NCI-H2081 (cell line): ENCODE measurements at places on chromosomes 5 and 9.

- no peak for DNase-seq
Measured at GRCh38 chr5:39765366-39765765, 340.6 kb upstream of the DAB2 start.

DNA sequence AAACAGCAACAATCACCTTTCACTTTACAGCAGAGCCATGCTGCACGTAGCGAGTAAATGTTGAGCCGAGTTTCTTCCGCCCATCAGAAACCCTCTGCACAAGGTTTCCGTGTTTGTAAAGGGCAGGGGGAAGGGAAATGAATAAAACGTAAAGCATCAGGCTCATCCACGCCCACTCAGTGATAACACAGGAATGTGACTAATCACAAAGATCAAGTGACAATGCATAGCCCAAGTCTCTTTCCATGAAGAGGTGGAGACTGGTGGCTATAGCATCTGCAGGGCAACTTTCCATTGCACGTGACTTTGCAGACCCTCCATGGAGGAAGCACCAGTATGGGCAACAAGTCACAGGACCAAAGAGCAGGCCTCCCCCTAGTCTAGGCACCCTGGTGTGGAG, 56.6 kb downstream of the CAMSAP1 start:
- DNase-seq = no peak

GRCh38 chr5:66882606-66883227, 286.5 kb downstream of the MAST4 start:
- no peak for DNase-seq

DNA sequence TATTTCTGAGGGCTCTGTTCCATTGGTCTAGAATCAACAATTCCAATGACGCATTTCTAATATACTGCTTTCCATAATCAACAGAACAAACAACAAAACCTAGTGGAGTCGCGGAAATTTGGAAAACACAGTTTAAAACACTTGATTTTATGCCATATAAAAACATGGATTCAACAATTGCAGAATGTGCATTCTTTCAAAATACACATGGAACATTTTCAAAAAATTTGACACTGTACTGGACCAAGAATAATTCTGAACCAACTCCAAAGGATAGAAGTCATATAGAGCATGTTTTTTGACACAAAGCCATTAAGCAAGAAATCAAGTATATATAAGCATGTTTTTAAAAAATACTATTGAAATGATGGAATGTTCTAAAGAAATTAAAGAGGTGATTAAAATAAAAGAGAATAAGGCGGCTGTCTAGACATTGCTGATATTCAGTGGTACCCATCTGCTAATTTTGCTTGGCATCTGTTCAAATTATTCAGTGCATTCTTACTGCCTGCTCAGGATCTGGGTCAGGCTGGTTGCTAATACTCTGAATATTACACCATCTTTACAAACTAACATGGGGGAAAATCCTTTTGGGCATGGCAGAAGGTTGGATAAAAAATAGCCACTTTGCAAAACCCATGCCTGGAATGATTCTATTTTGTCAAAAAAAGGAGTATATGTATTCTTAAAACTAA, 221.3 kb downstream of the NPR3 start:
- no peak for DNase-seq

GRCh38 chr9:97504381-97505216, 3.1 kb downstream of the TMOD1 start:
- no peak for DNase-seq

DNA sequence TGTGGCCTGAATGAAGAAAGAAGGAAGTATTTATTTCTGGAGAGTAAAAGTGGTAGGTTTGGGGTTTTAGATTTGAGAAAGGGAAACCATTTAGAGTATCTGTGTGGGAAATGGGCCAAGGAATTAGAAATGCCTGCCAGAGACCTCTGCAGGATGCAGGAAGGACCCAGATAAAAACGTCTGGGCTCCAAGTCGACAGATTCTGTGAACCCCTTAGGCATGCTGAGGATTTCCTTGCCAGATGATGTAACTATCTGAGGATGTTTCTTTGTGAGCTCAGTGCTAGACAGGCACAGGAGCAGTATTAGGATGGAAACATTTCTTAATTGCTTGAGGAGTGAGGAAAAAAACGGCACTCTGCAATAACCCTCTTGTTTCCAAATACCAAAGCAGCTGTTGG, 251.8 kb upstream of the DMRT1 start:
- DNase-seq = no peak

GRCh38 chr9:135811801-135812200, 95.5 kb downstream of the CAMSAP1 start:
- DNase-seq = peak; percentile 49

DNA sequence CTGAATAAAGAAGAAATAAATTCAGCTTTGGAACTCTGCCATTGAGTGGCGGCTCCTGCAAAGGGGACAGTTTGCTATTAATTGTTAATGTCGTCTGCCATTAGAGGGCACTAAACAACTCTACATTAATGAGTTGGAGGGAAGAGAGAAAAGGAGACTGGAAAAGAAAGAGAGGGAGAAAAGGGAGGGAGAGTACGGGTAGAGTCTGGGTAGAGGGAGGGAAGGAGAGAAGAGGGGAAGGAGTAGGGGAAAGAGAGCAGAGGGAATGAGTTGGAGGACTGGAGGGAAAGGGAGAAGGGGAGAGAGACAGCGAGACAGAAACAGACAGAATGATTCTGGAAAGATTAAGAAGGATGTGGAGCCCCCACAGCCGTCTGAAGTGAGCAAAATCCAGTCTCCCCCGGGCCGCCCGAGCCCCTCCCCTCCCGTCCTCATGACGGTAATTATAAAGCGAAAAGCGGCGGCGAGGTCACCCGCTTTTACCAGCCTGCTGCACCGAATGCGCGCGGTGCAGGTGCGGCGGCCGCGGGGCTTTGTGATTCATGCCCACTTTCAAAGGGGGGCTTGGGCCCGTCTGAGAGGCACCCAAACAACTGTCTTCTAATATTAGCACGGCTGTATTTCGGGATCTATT, 1.9 kb upstream of the FST start:
- DNase-seq = peak; percentile 44

DNA sequence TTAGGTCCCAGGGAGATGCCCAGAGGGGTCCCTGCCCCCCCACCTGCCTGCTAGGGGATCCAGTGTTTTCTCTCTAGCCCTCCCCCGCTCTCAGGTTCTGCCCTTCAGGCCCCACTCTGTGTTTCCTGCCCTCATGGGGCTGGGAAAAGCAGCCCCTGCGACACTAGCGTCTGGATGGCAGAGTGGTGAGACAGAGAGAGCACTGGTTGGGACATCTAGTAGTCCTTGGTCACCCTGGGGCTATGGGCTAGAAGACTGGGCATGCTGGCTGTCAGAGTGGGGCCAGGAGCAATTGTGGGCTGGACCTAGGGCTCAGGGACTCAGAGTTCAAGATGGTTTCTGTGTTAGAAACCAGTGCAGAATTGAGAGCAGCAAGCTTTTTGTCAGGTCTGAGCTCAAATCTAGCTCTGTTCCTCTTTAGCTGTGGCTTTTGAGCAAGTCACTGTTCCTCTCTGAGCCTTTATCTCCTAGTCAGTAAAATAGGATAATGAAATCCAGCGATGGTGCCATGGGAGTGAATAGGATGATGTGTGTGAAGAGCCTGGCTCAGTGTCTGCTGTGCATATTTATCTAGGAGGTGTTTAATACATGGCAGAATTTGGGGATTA, 39.0 kb downstream of the RGS3 start:
- no peak for DNase-seq

- no peak for DNase-seq
Measured at GRCh38 chr5:94540856-94541494, 77.4 kb downstream of the KIAA0825 start.

- no peak for DNase-seq
Measured at GRCh38 chr9:15079989-15080388, 169.8 kb upstream of the FREM1 start.

- DNase-seq = peak; percentile 96
Measured at GRCh38 chr5:147782110-147783028, at the start of gene JAKMIP2. JAKMIP2 (minus strand) TSS chr5:147782728; CDS start chr5:147671806, 110,922 bp downstream.

- no peak for DNase-seq
Measured at GRCh38 chr5:112290691-112291090, 128.4 kb downstream of the EPB41L4A start.

DNA sequence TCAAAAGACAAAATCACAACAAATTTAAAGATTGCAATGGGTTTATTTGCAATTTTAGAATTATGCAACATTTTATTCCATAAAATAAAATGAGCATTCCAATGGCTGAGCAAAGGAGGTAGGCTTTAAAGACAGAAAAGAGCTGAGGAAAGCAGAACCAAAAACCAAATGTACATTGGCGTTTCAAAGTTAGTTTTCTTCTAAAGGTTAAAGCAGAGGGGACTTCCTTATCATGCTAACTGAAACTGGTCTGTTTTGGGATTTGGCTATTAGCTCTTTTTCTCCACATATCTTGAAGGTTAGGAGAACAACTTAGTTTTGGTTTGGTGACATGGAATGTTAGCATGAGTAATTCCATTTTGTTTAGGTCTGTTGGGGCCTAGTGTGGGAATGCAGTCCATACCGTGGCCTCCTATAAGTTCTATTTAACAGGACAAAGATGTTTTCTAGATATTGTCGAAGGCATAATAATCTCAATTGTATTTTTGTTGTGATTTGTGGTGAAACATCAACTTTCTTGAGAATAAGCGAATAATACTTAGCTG, 20.3 kb downstream of the DCP2 start:
- no peak for DNase-seq

GRCh38 chr9:6051511-6051950, 36.1 kb upstream of the RANBP6 start:
- DNase-seq = no peak

DNA sequence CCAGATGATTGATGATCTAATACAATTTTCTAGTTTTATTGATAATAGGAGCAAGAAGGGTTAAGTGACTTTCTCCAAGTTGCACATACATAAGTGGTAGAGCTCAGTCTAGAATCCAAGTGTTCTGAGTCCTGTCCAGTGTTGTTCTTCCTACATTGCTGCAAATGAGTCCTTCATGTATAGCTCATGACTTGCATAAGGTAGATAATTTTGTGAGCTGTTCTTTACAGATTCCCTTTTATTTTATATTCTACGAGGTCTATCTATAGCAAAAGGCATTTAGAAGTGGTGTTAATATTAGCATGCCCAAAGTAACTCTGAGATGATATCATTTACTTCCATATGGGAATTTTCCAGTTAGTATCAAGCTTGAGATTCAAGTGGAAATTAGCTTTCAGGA, 20.0 kb downstream of the MRPS30 start:
- DNase-seq = no peak

DNA sequence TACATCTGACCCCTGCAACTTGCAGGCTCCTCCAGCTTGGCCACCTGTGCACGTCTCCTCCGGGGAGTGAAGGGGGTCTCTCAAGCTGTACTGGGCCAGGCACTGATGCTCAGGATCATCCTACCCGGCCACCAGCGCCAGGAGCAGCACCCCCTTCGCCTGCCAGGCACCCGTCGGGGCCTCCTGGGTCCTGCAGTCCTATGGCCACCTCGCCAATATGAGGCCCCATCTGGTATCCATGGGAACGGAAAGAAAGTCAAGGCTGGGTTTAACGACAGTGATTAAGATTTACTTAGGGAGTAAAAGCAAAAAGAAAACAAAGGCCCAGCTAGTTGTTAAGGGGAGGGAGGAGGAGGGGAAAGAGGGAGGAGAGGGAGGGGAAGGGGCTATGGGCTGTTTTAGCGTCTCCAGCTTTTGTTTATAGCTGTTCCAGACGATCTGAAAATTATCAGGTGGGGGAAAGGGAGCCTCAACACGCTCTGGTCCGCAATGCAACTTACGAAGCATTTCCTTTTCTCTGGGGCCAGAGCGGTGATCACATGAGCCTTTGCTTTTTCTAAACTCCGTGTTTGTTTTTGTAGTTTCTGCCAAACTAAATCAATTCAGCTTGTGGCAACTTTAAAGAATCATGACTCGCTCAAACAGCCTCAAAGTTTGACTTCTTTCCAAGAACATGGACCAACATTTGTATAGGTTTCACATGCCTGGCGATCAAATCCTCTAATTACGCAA, 132.4 kb downstream of the ROR2 start:
- DNase-seq = no peak

GRCh38 chr5:130871346-130872086, 293.5 kb downstream of the HINT1 start:
- peak; percentile 0 for DNase-seq

GRCh38 chr9:128094950-128095544, 27.0 kb downstream of the SLC25A25 start:
- DNase-seq = no peak

- DNase-seq = no peak
Measured at GRCh38 chr9:117425566-117425965, 10.7 kb upstream of the ASTN2 start.

DNA sequence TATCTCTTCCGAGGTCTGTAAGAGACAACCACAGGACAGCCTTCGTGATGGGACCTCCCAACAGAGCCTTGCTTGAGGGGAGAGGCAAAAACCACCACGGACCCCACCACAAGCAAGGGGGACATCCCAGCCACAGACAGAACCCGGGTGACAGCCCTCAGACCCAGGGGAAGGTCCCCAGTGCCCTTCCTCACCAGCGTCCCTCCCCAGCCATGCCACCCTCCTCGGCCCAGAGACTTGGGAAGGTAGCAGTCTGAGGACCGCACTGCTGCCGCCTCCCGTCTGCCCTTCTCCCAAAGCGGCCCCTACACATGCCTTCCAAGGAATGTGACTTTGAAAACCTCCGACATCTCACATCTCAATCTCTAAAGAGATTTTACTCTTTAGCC, 13.4 kb downstream of the IPPK start:
- DNase-seq = no peak

- no peak for DNase-seq
Measured at GRCh38 chr9:70888471-70888870, 232.9 kb downstream of the TRPM3 start.

GRCh38 chr9:93903886-93904648, 51.1 kb downstream of the BARX1 start:
- DNase-seq = no peak

GRCh38 chr5:122195802-122196394, 66.6 kb downstream of the ZNF474 start:
- DNase-seq = peak; percentile 22

GRCh38 chr9:72728031-72728770, 206.8 kb downstream of the TMC1 start:
- no peak for DNase-seq

- DNase-seq = no peak
Measured at GRCh38 chr9:91915524-91916263, 34.3 kb downstream of the ROR2 start.

DNA sequence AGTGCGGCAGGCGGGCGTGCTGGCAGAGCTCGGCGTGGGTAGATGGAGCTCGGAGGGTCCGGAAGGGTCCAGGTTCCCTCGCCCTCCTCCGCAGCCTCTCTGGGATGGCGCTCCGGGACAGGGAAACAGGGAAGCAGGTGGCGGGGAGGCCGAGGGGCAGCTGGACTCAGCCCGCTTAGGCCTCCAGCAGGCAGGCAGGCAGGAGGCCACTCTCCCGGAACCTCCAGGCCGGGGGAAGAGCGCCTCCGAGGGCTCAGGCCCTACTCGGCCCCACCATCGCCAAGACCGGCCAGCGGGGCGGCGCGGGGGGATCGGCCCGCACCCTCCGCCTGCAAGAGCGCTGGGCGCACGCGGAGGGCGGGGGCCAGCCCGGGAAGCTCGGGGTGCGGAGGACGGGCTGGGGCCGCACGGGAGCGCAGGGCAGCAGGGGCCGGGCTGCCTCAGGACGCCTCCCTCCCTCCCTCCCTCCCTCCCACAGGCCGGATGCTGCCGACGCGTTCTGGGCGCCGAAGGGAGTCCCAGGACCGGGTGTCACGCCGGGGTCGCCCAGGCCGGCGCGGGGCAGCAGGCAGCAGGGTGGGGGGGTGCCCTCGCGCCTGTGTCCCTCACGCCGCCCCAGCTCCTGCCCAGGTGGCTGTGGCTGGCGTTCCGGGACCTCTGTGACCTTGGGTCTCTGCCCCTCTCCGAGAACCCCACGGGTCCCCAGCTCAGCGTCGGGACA, 977 bp downstream of the MGAT4B start:
- no peak for DNase-seq
